ENCODE measurements at places on chromosomes 2 and 18.
A peak's percentile ranks its signal among the peaks of the same experiment; 100 is the strongest.

GRCh38 chr2:86671337-86671981 lies 47.8 kb upstream of the RNF103 start:
- no peak for DNase-seq

DNA sequence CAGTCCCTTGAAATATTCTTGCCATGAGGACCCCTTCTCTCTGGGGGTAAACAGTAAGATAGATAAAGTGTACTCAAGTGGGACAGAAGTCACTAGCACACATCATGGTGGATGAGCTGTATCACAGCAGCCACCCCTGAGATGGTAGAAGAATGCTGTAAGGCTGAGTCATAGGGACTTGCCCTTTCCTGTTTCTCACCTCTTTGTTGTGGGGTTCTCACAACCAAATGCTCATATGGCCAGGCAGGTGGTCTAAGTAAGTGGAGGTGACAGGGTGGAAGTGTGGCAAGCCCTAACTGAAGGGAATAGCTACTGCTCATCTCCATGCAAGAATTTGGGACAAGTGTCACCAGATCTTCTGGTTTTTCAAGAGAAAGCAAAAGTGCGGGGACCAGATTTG lies 202.7 kb upstream of the SLC14A2 start:
- peak; percentile 22 for DNase-seq

DNA sequence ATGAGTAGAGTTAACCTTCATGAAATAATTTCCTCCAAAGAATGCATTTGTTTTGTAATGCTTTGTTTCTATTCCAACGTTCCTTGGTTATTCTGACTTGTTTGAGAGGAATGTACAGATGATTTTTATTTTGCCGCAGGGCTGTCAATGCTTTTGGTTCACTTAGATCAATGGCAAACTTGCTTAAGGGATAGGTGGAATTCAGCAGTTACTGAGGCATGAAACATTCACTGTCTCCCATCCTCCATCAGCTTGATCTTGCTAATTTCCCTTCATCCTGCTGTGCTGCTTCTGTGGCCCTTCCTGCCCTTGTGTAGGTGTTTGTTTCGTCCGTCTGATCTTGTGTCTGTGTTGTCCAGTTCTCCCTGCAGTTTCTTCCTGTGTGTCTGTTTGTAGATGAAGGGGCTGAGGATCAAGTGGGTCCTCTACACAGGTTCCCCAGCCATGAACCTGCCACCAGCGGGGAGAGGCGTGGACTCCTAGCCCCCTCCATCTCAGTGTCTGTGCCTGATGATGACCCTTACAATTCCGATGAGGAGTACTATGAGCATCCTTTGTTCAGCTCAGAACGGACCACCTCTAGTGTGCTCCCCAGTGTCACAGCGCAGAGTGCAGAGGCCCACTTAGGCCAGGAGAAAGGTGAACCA lies 84.2 kb upstream of the UNC80 start:
- no peak for DNase-seq

- DNase-seq = peak; percentile 41
Measured at GRCh38 chr2:223580951-223581350, 21.2 kb downstream of the SCG2 start.

DNA sequence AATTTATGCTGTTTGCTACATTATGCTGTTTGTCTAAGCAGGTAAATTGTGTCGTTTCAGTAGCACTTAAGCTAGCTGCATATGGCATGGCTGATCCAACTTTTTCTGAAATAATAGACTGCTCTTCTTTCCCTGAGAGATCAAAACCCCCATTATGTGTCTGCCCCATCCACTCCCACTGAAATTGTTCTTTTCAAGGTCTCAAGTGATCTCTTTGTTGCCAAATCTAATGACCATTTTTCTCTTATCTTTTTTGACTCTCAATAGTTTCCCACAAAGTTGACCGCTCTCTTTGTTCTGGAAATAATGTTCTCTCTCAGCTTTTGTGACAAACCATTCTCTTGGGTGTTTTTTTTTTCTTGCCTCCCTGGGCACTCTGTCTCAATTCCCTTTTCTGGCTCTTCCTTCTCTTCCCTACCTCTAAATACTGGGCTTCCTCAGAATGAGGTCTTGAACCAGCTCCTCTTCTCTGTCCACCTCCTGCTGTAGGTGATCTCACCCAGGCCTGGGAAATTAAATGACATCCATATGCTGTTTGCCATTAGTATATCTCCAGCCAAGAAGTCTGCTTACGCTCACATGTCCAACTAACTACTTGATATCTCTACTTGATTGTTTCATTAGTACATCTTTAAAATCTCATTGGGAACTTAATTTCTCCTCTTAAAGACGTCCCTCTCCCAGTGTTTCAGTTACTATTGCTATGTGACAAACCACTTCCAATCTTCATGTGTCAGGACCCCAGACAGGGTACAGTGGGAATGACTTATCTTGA lies 107.3 kb upstream of the TLK1 start:
- DNase-seq = no peak

DNA sequence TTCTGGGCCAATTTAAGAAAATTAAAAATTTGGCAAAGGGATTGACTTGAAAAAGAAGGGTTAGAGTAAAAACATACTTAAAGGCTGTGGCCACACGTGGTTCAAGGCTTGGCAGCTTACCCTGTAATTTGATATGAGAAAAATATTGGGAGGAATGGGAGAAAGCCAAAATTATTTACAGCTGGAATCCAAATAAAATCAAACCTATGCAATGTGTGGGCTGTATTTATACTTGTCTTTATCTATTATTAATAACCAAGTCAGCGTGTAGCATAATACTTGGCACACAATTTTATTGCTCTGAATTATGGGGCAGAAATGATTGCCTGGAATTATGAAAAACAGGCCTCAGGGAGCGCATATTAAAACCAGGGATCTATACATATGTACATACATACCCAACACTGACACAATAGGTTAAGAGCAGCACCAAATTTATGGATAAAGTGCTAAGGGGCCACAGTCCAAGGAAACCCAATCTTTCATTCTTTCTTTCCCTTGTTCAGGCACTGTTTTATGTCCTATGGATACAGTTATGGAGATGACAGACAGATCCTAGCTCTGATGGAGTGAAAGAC lies 35.6 kb downstream of the FAM124B start:
- no peak for DNase-seq

- DNase-seq = no peak
Measured at GRCh38 chr18:49168281-49168985, 217.7 kb upstream of the SMAD7 start.

DNA sequence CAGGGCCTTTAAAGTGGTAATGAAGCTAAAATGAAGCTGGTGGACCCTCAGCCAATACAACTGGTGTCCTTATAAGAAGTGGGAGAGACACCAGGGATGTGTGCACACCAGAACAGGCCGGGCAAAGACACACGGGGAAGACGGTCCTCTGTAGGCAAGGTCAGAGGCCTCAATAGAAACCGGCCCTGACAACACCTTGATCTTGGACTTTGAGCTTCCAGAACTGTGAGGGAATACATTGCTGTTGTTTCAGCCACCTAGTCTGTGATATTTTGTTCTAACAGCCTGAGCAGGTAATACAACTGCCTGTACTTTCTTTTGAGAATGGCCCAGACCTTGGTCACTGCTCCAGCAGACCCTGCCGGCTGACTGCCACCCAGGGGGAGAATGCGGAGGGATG lies 65.6 kb upstream of the FZD7 start:
- DNase-seq = no peak

DNA sequence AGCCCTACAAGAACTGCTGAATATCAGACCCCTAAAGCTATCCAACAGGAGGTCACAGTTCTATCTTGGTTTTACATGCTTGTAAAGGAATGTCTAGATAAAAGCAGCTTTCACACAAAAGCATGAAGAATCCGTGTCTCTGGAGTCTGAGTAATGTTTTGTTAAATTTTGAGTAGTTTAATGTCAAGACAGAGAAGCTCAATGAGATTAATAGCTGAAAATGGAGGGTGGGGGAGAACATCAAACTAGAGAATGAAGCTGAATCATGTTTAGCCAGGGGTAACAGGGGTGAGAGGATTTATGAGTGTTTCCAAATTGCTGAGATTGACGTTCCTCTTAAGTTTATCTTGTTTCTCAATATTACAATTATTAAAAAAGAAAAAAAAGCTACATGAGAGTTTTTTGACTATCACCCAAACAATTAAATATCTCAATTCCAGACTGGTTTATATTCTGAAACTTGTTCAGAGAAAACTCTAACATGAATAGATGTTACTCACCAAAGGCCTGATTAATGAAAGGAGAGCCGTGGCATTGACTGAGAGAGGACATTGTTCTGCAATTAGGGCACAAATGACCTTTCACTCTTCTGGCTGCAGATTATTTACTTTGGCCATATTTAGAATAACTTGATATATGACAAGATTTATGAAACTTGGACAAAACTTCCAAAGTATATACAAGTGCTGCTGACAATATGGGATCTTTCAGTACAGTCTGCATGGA lies 266.4 kb upstream of the ETAA1 start:
- DNase-seq = peak; percentile 58

GRCh38 chr2:63432373-63432772 lies 155.9 kb downstream of the WDPCP start:
- no peak for DNase-seq

GRCh38 chr2:191436368-191437055 lies 191.3 kb downstream of the MYO1B start:
- DNase-seq = no peak

- no peak for DNase-seq
Measured at GRCh38 chr2:100692381-100692780, 127.6 kb upstream of the NPAS2 start.

DNA sequence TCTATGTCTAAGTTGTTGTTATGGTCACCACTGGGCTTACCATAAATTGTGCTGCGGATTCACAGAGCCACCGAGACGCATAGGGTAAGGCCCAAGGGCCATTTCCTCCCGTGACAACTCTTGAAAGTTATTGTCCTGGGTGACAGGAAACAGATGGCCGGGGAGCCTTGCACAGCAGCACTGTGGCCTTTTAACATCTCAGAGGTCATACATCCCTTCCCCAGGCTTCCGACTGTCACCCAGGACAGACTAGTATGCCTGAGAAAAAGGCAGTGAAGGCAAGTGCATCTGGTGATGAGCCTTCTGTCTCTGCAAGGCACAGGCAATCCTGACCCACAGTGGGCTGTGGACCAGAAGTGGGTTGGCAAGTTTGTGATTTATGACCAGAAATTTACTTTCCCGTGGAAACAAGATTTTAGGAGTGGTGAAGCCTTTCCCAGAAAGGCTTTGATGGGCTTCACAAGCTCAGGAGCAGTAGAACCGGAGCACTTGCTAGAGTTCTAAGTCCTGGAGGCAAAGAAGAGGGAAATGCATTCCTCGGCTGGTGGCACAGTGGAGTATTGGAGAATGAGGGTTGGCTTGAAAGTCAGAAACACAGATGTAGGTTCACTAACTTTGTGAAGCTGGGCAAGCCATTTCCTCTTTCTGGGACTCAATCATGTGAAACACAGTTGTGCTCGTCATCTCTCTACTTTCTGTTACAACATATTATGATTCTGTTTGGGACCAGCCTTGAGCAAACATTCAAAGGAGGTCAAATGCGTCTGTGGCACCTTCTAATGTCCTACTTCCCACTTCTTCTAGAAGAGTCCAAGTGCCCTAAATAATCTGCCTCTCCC lies 2.0 kb upstream of the CAPN14 start:
- no peak for DNase-seq

DNA sequence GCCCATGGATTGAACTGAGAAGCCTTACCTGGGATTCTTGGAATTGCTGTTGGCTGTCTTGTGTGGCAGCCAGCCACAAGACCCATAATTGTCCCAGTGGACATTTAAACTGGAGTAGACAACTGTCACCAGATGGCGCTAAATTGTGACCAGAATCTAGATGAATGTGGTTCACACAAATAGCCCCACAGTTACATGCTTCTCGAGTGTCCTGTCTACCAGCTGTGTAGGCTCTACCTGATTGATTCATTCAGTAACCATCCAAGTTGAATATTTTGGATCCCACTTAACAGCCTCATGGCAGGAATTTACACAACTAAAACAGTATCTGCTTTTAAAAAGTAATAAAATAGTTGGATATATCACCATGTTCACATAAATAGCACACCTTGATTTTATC lies 73.2 kb downstream of the MAP4K4 start:
- DNase-seq = peak; percentile 16

- no peak for DNase-seq
Measured at GRCh38 chr2:133158024-133158423, 410.2 kb downstream of the NCKAP5 start.

DNA sequence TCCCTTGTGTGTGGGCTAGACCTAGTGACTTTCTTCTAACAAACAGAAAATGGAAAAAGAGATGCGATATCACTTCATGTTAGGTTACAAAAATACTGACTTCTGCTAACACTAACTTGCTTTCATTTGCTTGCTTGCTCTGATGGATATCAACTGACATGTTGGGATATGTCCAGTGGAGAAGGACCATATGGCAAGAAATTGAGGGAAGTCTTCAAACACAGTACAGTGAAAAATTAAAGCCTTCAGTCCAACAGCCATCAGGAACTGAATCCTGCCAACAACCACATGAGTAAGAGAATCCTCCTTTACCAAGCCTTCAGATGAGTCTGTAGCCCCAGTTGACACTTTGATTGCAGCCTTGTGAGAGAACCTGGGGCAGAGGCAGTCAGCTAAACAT lies 143.9 kb downstream of the MAIP1 start:
- no peak for DNase-seq

- peak; percentile 41 for DNase-seq
Measured at GRCh38 chr2:98502556-98503335, 58.1 kb downstream of the INPP4A start.

- no peak for DNase-seq
Measured at GRCh38 chr2:54609647-54610046, 113.8 kb upstream of the EML6 start.

DNA sequence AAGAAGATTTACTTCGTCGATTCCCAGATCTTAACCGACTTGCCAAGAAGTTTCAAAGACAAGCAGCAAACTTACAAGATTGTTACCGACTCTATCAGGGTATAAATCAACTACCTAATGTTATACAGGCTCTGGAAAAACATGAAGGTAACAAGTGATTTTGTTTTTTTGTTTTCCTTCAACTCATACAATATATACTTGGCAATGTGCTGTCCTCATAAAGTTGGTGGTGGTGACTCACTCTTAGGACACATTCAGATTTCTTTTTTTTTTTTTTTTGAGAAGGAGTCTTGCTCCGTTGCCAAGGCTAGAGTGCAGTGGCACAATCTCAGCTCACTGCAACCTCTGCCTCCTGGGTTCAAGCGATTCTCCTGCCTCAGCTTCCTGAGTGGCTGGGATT lies 26.8 kb downstream of the MSH2 start:
- DNase-seq = no peak

- DNase-seq = no peak
Measured at GRCh38 chr2:111627256-111627655, 256.7 kb downstream of the ANAPC1 start.

- no peak for DNase-seq
Measured at GRCh38 chr2:112163541-112163981, 25.4 kb downstream of the FBLN7 start.
